ENCODE measurements at places on chromosomes 2 and 18.

DNA sequence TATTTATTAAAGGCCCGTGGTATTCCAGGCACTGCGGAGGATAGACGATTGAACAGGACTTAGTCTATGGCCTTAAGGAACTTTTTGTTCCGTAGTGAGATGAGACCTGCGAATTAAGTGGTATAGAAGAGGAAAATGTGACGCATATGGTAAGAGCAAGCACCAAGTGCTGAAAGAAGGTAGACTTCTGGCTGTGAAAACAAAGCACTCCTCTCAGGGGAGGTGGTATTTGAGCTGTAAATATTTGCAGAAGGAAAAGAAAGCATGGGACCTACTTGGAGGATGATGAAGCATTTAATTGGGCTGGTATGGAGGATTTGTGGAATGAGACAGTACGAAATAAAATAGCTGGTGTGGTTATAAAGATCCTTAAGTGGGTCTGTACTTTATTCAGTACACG, 62.5 kb downstream of the GPR39 start:
- DNase-seq: no peak

DNA sequence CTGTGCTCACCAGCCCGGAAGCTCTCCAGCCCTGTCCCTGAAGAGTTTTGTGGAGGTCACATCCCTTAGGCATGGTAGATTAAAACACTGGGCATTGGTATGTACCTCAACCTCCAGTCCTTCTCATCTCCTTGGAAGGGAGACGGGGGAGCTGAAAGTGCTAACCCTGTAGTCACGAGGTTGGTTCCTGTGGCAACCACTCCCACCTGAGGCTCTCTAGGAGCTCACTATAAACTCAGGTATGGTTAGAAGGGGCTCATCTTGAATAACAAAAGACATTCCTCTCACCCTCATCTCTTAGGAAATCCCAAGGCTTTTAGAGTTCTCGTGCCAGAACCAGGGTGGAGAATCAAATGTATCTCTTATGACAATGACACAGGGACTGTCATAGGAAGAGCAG, 43.0 kb upstream of the MGAT4A start:
- DNase-seq: no peak

- no peak for DNase-seq
These were observed 68.6 kb upstream of the LPIN2 start for GRCh38 chr18:3081584-3081991.

DNA sequence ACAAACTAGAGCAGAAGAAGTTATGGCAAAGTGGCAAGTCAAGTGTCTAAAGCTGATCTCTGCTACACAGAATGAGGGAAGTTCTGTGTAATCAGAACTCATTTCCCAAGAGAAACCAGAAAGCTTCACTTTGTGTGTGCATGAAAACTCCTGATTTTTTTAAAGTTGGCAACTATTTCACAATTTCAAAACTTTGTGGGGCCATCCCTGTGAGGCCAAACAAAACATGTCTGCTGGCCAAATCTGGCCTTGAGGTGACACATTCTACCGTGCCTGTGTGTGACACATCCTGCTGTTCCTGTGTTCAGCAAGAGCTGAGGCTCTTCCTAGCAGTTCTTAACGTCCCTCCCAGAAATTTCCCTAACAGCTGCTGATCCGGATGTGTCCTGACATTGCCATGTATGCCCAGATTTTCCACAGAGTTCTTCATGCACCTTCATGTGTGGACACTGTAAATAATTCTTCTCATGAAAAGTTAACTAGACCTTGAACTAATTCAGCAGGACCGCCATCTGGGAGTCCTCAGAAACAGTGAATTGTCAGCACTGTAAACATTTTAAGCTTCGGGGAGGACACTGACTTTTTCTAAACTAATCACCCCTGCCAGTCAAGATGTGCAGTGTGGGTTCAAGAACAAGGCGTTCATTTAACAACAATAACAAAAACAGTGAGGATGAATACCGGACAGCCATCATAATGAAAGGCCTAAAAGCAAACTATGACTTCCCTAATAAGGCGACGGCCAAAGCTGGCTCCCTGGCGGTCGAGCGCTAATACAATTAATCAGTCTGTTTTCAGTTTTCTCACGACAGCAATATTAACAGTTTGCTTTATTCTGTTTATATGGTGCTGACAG, 99.0 kb downstream of the PLEKHM3 start:
- DNase-seq: no peak

GRCh38 chr18:77526962-77527361, 277.3 kb downstream of the GALR1 start:
- DNase-seq: no peak

DNA sequence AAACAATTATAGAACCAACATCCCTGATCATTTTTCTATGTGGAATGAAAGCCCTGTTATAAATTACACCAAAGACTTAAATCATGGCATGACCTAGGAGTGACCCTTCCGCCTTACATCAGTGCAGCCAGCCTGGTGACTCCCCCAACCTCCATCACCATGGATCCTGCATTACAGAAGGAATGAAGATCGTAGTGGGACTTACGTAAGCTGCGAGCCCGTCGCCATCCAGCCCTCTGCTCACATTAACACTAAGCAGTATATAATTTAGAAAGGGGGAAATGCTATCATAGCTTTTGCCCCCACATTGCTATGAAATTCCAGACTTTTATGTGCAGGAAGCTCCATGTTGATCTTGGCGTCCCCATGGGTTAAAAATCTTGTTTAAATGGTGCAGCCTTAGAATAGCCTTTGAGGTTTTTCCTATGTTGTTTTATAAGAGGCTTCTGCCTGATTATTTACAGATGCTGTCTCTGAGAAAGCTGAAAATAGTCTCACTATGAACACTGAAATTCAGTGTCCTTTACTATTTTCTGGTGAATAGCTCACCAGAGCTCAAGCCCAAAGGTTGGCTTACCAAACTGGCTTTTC, 76.3 kb downstream of the COLEC12 start:
- no peak for DNase-seq

DNA sequence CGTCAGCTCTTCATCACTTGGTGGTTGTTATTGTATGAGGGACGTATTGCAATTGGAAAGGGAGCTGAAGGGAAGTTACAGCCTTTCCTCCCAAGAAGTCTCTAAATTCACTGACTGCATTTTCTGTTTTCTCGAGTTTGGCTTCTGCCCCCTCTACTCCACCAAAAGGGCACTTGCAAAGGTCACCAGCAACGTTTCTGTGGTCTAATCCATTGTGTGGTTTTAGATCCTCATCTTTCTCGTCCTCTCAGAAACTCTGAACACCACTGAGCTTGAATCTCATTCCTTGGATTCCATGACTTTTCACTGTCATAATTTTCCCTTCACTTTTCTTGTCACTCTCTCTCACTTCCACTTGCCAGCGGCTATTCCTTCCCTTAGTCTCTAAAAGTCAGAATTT, 308.0 kb downstream of the AFF3 start:
- no peak for DNase-seq

- no peak for DNase-seq
These were observed 235.8 kb downstream of the ATAD2B start for GRCh38 chr2:23691106-23691470.

GRCh38 chr2:190940454-190940853, 59.8 kb downstream of the GLS start:
- no peak for DNase-seq

GRCh38 chr2:241947876-241948275, 78.3 kb downstream of the RTP5 start:
- DNase-seq: no peak

Data from activated CD4-positive, alpha-beta memory T cell treated with anti-CD3 and anti-CD28 coated beads for 36 hours (primary cell).